ENCODE measurements at places on chromosomes 7 and 10.

DNA sequence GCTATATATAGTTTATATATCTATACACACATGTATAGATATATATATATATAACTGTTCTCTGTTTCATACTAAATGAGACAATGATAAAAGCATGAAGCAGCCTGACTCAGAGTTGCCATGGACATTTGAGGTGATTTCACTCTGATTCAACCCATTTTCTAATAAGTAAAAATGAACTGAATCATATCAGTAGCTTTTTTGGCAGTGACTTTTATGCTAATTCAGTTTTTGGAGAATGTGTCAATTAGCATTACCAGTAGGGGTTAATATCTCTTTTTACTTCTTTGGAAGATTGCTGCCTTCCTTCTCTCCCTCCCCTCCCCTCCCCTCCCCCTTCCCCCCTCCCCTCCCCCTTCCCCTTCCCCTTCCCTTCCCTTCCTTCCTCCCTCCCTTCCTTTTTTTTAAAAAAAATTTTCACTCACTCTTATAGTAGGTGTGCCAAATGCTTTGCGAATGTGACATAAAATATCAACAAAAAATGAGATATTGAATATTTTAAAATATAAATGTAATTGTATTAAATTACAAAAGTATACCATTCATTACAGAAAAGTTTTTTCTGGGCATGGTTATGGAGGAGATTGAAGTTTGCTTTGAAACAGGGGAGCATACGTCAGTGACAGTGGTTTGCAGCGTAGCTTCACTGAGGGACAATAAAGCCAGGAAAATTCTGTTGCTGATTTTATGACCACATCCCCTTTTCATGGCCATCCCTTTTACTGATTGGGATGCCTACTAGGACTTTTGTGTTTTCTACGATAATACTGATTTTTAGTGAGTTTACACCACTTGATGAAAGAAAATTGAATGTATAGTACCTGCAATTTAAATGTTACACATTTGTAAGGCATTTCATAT is 64.0 kb upstream of the KLF6 start:
- no peak for DNase-seq

- no peak for DNase-seq
Observed at GRCh38 chr10:125300937-125301336, 140.6 kb upstream of the CTBP2 start.

DNA sequence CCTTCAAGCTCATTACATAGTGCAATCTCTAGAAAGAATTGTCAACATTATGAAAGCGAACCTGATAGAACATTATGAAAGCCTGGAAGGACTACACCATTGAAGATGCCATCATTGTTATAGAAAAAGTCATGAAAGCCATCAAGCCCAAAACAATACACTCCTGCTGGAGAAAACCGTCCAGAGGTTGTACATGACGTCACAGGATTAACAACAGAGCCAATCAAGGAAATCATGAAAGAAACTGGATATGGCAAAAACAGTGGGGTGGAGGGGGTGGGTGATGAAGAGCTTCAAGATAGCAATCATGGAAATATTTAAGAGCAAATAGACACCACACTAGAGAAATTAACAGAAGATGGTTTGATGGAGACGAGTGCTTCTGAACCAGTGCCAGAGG is 45.7 kb downstream of the TOMM7 start:
- DNase-seq, result no peak

DNA sequence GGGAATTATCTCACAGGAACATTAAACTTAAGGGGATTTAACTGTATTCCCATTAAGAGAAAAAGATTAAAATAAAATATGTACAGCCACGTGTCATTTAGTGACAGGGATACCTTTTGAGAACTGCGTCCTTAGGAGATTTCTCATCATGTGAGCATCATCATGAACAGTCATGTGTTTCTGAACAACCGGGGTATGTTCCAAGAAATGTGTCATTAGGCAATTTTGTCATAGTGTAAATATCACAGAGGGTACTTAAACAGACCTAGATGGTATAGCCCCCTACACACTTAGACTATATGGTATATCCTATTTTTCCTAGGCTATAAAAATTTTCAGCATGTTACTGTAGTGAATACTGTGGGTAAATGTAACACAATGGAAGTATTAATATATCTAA is 840.3 kb downstream of the CNTNAP2 start:
- DNase-seq, result no peak

DNA sequence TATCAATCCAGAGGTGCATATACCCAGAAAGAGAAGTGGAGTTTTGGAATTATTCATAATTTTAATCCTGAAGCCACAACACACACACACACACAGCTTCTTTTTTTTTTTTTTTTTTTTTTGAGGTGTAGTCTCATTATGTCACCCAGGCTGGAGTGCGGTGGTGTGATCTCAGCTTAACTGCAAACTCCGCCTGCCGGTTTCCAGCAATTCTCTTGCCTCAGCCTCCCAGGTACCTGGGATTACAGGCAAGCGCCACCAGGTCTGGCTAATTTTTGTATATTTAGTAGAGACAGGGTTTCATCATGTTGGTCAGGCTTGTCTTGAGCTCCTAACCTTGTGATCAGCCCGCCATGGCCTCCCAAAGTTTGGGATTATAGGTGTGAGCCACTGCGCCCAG is 35.4 kb downstream of the TET1 start:
- DNase-seq, result no peak

DNA sequence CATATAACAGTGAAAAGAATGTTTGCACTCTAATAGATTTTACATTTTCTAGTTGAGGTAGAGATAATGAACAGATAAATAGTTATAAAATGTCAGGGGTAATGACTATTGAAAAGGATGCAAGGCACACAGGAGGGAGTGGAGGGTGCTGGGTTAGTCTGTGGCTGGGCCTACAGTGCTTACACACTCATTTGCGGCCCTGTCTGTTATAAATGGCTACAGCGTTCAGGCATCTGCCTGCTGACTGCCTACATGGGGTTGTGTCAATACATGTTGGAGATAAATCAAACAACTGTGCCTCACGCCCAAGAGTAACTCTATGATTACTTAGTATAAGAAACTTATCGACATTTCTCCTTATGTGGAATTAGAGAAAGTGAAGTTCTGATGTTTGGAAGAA is 313.3 kb downstream of the ACTR3B start:
- no peak for DNase-seq

DNA sequence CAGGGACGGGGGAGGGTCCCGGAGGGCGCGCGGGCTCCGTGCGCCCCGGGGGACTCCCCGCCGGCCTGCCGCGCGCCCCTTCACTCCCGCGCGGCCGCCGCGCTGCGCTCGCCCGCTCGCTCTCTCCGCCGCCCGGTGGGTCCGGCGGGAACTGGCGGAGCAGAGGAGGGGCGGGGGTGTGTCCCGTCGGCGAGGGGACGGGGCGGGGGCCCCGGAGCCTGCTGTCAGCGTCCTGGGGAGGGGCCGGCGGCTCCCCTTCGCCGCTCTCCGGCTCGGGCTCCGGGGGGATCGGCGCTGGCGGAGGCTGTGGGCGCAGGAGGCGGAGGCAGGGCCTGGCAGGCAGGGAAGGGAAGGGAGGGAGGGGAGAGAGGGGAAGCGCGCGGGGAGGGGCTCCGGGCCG is at the start of gene SH3PXD2A:
Gene SH3PXD2A (minus strand): TSS at position 153 of the 400 bp plus-strand sequence. CDS start 310 bp downstream, outside the sequence.
- DNase-seq, result peak; percentile 75
